M059J (cell line): ENCODE measurements at places on chromosomes 7 and 10. TPM values are rescaled to one million over a fixed set of nuclear protein-coding genes. Genes with fewer than 3 reads are reported as not detected.

SRGN gene
- 740 and 865 TPM in 2 replicates for total RNA-seq

CADPS2 gene
- 5.9 and 11.8 TPM in 2 replicates for total RNA-seq

BTBD16 gene
- total RNA-seq = 0.05 TPM in 1 of 2 replicates, not detected in the other

PDE6C gene
- total RNA-seq = not detected in 2 replicates

PRF1 gene
- total RNA-seq = not detected in 2 replicates

CLCN1 gene
- total RNA-seq = not detected in 2 replicates

DNA sequence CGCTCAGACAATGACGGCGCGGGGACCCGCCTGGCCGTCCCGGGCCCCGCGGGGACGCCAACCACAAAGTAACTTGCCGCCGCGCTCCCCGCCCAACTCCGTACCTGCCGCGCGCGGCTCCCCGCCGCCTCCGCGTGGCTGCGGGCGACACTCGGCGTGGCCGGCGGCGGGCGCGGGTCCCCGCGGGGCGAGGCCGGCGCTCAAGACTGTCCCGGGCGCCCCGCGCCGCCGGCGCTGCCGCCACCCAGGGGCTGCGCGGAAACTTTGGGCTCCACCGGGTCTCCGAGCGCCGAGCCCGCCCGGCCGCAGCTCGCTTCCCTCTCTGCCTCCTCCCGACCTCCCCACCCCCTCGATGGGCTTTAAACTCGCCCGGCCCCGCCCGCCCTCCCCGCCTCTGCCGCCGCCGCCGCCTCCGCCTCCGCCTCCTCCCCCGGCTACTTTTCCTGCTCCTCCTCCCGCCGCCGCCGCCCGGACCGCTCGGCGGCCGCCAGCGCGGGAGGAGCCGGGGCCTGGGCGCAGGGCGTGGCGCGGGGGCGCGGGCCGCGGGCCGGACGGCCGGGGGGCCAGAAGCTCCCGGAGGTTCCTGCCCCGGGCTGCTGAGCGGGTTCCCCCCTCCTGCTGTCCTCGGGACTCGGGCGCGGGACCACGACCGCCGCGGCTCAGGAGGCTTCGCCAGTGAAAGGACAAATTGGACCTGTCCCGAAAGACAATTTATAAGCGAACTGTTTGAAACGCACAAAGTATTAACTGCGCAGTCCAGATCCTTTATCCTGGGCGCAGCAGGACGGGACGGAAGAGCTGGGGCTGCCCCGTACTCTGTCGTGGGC, 10.6 kb upstream of the GRB10 start:
- DNase-seq = no peak

DNA sequence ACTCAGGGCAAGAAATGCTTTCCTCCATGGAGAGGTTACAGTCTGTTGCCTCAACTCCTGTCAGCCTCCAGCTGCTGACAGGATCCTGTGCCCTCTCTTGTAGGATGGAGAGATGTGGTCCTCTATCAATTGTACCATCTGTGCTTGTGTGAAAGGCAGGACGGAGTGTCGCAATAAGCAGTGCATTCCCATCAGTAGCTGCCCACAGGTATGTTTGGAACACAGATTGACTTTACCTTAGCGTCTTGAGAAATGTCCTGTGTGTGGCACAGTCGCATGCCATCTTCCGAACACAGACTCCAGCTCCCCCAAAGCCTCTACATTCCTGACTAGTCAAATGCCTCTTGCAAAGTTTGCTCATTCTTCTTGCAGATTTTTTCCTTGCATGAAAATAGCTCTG, 152.6 kb downstream of the BMPER start:
- peak; percentile 18 for DNase-seq

GRCh38 chr10:6494936-6495592, 85.0 kb downstream of the PRKCQ start:
- no peak for DNase-seq

- no peak for DNase-seq
Observed at GRCh38 chr7:78052112-78052511, 253.5 kb downstream of the PHTF2 start.

DNA sequence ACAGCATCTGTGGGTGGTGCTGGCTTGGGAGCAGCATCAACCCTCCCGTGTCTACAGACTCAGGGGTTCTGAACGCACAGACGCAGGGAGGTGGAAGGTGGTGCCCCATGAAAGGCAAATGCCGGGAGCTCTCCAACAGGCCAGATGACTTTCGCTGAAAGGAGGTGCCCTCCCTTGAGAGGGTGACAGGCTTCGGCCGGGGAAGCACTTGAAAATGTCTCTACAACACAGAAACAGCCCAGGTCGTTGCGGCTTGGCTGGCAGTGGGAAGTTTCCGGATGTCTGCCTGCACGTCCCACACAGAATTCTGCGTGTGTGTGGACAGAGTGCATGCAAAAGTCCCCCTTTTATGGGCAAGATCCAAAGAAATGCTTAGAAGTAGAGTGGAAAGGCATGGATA, 239.6 kb downstream of the SKAP2 start:
- DNase-seq = no peak

- DNase-seq = no peak
Observed at GRCh38 chr7:74193054-74193453, 16.8 kb upstream of the LAT2 start.

DNA sequence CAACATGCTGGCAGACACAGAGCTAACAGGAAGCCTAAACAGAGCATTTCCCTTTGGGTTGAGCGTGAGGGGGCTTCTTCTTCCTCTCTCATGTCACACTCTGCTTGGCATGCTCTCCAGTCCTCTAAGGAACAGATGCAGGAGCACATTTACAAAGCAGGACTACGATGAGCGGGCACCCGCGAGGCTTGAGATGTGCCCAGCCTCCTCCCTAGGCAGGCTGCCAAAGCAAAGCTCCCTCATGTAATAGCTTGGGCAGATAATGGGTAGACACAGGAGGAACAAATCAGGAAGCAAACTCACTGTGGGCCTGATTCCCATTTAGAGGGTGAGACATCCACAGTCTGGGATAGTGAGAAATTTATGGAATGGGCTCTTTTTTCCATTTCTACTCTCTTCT, 519.1 kb downstream of the NRG3 start:
- DNase-seq = no peak

DNA sequence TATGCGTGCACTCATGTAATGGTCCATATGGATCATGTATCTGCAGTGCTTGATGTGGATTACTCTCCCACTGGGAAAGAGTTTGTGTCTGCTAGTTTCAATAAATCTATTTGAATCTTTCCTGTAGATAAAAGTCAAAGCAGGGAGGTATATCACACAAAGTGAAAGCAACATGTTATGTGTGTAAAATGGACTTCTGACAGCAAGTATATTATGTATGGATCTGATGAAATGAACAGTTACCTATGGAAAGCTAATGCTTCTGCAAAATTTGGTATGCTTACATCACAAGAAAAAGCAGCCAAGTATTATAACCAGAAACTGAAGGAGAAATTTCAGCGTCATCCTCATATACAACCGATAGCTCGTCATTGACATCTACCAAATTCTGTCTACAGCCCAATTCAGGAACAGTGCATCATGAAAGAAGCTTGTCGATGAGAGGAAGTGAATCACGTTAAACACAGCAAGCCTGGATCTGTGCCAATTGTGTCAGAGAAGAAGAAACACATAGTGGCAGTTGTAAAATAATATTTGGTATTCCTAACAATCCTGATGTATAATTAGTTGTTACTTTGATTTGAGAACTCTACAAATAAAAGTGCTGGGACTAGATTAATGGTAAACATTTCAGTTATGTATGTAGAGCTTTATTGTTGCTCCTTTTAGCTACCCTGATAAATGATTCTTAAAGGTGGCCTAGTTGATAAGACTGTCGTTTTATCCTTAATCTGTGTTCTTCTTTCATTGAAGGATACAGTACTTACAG, 14.2 kb upstream of the SYPL1 start:
- DNase-seq = peak; percentile 77

- no peak for DNase-seq
Observed at GRCh38 chr10:813286-813685, 118.2 kb downstream of the LARP4B start.

DNA sequence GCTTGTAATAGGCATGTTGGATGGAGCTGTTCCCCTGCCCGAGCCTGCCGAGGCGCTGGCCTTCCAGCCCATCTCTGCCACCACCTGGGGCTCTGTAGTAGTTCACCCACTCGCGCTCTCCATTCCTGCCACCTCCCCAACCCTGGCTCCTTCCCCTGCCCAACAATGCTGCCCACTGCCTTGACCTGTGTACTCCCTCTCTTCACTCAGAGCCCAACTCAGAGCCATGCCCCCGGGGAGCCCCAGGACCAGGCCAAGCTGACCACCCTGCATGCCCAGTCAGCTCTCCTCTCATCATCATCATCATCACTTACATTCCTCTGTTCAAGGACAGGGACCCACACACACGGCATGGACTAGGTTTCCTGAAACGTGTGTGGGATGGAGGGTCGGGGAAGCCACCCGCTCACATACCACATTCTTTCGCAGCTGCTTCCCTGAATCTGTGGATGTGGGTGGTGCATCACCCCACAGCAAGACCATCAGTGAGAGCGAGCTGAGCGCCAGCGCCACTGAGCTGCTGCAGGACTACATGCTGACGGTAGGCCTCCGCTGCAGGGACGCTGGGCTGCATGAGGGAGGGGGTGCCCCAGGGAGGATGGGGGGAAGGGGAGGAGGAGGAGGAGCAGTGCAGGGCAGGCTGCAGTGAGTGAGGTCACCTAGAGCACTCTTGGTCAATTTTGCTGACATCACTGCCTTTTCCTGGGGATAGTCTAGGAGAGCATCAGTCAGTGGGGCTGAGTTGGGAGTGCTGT, 15.6 kb downstream of the NACAD start:
- DNase-seq = peak; percentile 48

DNA sequence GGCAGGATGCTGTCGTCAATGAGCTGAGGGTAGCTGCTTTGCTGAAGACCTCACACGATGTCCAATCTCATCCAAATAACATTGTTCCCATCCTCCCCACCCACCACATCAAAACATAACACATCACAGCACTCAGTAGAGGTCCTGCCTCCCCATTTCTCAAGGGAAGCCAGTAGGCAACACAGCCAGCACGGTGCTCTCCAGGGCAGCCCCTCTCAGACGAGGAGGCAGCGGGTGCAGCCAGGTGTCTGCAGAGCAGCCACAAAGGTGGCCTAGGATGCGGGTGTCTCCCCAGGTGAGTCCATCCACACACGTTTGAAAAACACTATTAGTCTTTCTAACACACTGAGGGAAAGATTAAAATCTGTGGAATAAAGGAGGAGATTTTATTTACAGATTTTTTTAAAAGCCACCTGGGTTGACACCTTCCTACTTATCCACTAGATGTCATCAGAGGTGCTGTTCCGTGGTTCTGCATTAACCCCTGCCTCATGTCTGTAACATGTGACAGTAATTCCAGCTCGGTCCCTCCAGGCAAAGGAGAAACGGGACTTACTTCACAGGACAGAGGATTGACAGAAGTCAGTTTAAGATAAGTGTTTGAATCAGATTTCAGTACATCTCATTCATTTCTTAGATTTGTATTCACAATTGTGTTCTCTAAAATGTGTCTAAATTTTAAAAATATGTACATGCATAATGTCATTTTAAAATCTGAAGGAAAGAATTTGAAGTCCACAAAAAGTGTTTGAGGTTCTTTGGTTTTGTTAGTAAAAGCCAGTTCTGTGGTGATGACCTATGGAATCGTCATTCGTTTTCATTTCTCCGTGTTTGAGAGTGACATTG, 68.0 kb downstream of the LANCL2 start:
- peak; percentile 63 for DNase-seq

GRCh38 chr7:11699666-11700065, 132.3 kb downstream of the THSD7A start:
- no peak for DNase-seq
